ENCODE measurements at places on chromosomes 4 and X. TPM values are rescaled to one million over a fixed set of nuclear protein-coding genes. Genes with fewer than 3 reads are reported as not detected.
A peak's percentile ranks its signal among the peaks of the same experiment; 100 is the strongest.

DNA sequence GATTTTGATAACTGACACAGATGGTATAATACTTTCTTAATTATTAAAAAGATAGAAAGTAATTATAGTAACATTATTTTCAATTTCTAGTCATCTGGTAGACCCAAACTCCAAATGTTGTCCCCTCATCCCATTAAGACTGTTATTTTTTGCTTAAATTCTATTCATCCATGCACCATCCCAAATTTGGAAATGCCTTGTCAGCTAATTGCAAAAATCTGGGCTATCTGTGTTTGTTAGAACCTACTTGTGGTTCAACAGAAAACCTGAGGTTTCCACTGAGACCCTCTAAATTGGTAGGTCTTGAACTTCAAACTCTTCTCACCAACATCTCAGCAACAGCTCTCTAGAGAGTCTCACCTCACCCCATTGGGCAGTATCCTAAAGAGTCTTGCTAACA lies 172.2 kb upstream of the ADGRL3 start:
- no peaks in the 10 kb centered on the region for H3K27me3 ChIP-seq
- H3K36me3 ChIP-seq, result no peaks in the 10 kb centered on the region
- no peaks in the 10 kb centered on the region for H3K4me1 ChIP-seq

DNA sequence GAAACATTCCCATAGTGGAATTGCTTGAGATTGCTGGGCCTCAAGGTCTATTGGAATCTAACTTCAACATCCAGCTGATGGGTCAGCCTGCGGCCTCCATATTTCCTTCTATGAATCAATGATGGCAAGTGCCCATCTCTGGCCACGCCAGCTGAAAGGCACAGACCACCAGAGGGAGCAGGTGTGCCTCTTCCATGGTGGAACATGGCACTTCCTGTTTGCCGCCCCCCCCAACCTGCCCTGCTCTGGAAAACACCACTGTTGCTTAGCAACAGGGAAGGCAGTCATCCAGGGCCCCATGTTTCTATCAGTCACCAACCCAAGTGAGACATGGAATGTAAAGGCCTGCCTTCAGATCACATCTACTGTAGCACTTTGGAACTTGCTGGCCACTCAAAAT lies 11.6 kb downstream of the PAGE4 start:
- H3K27ac ChIP-seq, result no peak overlapping the region
- no peaks in the 10 kb centered on the region for H3K4me1 ChIP-seq
- no peaks in the 10 kb centered on the region for H3K36me3 ChIP-seq
- H3K4me3 ChIP-seq, result no peak overlapping the region
- H3K27me3 ChIP-seq, result no peaks in the 10 kb centered on the region

DNA sequence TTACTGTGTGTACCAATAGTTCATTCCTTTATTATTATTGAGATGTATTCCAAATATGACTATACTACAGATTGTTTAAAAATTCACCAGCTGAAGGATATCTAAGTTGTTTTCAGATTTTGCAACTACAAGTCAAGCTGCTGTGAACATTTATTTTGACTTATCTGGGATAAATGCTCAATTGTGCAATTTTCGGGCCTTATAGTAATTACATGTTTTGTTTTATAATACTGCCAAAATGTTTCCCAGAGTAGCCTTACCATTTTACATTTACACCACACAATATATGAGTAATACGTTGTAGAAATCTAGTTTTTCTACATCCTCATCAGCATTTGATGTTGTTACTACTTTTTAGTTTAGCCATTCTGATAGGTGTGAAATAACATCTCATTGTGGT lies 179.6 kb downstream of the ANTXR2 start:
- H3K27me3 ChIP-seq, result no peaks in the 10 kb centered on the region
- H3K4me1 ChIP-seq, result no peaks in the 10 kb centered on the region
- no peak for DNase-seq
- no peak overlapping the region for H3K27ac ChIP-seq
- H3K4me3 ChIP-seq, result no peak overlapping the region

- H3K27me3 ChIP-seq, result no peaks in the 10 kb centered on the region
- H3K36me3 ChIP-seq, result no peaks in the 10 kb centered on the region
- no peak overlapping the region for H3K27ac ChIP-seq
- H3K4me3 ChIP-seq, result no peak overlapping the region
- H3K4me1 ChIP-seq, result no peaks in the 10 kb centered on the region
Measured at GRCh38 chr4:52880994-52881393, 18.9 kb downstream of the RASL11B start.

GRCh38 chr4:1928356-1929239 lies 57.4 kb downstream of the NSD2 start:
- DNase-seq, result no peak
- no peak overlapping the region for H3K4me3 ChIP-seq
- H3K27me3 ChIP-seq, result no peaks in the 10 kb centered on the region
- H3K36me3 ChIP-seq, result peaks cover 9% of the 10 kb centered on the region

DNA sequence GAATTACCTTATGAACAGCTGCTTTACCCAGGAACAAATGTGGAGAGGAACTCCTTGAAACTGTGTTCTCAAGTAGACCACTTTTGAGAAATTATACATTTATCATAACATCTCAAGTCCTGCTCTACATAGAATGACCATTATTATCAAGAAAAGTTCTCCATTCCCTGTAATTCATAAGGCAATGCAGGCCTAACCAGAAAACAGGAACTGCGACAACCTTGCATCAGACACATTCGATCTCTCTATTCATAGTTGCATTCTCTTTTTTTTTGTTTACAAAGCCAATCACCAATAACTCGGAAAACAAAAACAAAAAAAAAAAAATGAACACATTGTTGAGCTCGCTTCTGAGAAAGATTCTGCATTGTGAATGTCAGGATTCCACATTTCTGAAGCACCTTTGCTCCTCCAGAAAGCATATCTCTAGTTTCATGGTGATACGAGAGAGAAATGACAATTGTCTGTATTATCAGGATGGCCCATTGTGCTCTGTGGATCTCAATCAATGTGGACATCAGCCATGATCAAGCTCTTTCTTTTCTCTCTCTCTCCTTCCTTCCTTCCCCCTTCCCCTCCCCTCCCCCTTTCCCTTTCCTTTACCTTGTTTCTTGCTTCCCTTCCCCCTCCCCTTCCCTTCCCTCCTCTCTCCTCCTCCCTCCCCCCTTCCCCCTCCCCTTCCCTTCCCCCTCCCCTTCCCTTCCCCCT lies 32.4 kb upstream of the CD99 start:
- H3K4me1 ChIP-seq, result peaks cover 4% of the 10 kb centered on the region
- no peaks in the 10 kb centered on the region for H3K27me3 ChIP-seq
- no peak overlapping the region for H3K4me3 ChIP-seq
- no peak for DNase-seq
- H3K36me3 ChIP-seq, result no peaks in the 10 kb centered on the region

GRCh38 chr4:148618856-148619255 lies 176.6 kb upstream of the NR3C2 start:
- no peak overlapping the region for H3K27ac ChIP-seq
- H3K4me3 ChIP-seq, result no peak overlapping the region
- no peaks in the 10 kb centered on the region for H3K36me3 ChIP-seq
- H3K4me1 ChIP-seq, result no peaks in the 10 kb centered on the region
- DNase-seq, result no peak
- H3K27me3 ChIP-seq, result no peaks in the 10 kb centered on the region

- H3K27me3 ChIP-seq, result no peaks in the 10 kb centered on the region
- no peaks in the 10 kb centered on the region for H3K4me1 ChIP-seq
- no peak overlapping the region for H3K4me3 ChIP-seq
- no peak for DNase-seq
- H3K27ac ChIP-seq, result no peak overlapping the region
- H3K36me3 ChIP-seq, result no peaks in the 10 kb centered on the region
Measured at GRCh38 chrX:41692162-41692749, 3.5 kb downstream of the GPR34 start.

DNA sequence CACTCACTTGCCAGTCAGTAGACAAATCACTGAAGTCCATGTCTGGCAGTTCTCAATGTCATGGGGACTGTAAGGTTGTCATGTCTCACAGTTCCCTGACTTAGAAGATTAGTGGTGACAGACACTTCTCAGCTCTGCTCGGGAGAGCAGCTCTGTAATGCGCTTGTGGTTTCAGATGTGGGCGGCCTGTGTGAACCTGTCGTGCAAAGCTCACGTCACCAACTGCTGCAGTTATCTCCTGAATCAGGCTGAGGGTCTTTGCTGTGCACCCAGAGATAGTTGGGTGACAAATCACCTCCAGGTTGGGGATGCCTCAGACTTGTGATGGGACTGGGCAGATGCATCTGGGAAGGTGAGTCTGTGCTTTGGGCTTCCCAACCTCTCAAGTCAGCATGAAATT lies at the start of gene IL9R:
TSS of gene IL9R (plus strand) at position 261 of the 400 bp plus-strand sequence. CDS start at position 325, 64 bp downstream.
- H3K4me3 ChIP-seq, result no peak within 1 kb of the TSS
- H3K27me3 ChIP-seq, result no peaks in the 10 kb centered on the region
- H3K36me3 ChIP-seq, result no peaks in the 10 kb centered on the region
- H3K4me1 ChIP-seq, result no peaks in the 10 kb centered on the region
- DNase-seq, result no peak

DNA sequence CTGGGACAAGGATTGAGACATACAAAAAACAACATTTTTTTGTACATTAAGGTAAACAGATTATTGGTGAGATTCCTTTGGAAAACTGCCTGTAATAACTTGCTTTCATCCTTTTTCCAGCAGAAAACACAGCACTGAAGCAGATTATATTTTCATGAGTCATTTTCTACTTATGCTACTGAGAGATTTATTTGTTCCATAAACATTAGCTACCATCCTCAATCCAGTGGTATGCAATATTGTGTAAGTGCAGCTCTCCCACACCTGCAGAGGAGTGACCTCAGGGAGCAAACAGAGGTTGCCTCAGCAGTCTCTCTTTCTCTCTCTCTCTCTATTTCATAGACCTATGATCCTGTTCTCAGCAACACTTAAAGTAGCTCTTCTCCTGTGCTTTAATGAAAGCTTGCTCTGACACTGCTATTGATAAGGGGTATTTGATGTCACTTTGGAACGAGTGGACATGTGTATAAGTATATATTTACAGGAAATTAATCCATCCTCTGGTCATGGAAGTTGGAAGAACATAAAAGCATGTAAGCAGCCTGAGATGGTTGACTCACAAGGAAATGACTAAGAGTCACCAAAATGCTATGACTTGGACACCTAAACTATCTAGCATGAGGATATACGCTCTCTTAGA lies 163.7 kb upstream of the SPANXC start:
- no peaks in the 10 kb centered on the region for H3K36me3 ChIP-seq
- H3K27ac ChIP-seq, result peak overlapping the region; percentile 89
- H3K27me3 ChIP-seq, result no peaks in the 10 kb centered on the region

- no peak overlapping the region for H3K27ac ChIP-seq
- H3K36me3 ChIP-seq, result no peaks in the 10 kb centered on the region
- H3K4me3 ChIP-seq, result no peak overlapping the region
Measured at GRCh38 chr4:71212216-71212615, 126.6 kb upstream of the SLC4A4 start.

DNA sequence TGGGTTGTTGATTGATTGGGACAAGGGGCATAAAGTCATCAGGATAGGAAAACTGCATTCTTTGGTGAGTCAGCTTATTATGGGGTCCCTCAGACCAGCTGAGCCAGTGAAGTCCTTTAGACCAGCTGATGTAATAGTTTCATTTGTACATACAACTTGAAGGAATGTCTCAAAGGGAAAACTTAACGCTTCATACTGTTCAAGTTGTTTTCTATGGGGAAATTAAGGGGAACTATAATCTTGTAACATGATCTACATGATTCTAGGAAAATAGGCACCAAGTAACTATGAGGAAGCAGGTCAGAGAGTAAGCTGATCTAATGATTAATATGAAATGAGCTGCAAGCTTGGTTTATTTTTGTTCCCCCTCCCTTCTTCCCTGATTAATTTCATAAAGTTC lies 175.1 kb upstream of the GRID2 start:
- no peak for DNase-seq
- no peaks in the 10 kb centered on the region for H3K36me3 ChIP-seq
- H3K27me3 ChIP-seq, result no peaks in the 10 kb centered on the region
- no peak overlapping the region for H3K27ac ChIP-seq
- H3K4me1 ChIP-seq, result no peaks in the 10 kb centered on the region

DNA sequence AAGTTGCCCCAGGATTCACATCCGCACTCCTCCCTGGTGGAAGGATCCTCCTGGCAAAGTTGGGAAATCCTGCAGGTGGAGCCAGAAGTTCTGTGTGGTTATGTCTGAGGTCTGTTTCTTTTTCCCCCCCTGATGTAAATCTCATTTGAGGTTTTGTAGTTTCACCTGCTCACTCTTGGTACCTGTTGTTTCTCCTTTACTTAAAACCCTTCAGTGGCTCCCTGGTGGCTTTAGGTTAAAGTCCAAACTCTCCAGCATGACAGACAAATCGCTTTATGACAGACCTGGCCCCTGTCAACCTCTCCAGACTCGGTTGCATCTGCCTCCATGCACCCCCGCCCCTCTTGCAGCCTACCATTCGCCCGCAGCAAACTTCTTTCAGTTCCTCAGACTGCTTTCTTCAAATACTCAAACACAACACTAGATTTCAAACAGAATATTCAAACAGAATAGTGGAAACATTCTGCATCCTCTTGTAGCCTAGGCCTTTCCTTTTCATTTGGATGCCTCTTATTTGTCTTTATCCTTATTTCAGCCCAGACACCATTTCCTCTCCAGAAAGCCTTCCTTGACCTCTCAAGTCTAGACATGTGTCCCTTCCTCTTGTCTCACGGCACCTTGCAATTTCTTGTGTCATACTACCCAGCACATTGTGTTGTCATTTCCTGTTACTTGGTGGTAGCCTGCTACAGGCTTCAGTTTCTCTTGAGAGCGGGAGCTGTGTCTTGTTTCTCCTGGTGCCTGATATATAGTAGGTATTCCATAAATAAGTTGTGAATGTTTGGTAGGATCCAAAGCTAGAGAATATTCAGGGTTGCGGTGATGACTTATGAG lies 24.8 kb downstream of the IL13RA1 start:
- H3K27ac ChIP-seq, result peak overlapping the region; percentile 92
- H3K27me3 ChIP-seq, result no peaks in the 10 kb centered on the region
- DNase-seq, result peak; percentile 60
- H3K36me3 ChIP-seq, result no peaks in the 10 kb centered on the region
- peaks cover 11% of the 10 kb centered on the region for H3K4me1 ChIP-seq

DNA sequence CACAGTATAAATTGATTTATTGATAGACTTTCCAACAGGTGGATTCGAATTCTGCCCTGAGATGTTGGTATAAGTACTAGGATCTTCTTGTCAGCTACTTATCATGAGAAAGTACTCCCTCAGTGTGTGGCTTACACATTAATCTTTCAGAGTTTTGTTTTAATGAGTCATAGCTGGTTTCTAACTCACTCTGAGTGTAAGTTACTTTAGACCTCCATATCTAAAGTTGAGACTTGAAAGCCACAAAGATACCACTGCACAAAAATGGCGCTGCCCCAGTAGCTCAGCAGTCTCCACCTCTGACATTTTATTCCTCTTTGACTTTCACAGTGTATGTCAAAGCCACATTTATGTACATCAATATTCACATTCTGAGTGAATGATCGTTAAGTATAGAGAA lies 318.5 kb downstream of the ARAP2 start:
- DNase-seq, result no peak
- H3K4me1 ChIP-seq, result no peaks in the 10 kb centered on the region
- no peaks in the 10 kb centered on the region for H3K36me3 ChIP-seq
- H3K27ac ChIP-seq, result no peak overlapping the region
- H3K27me3 ChIP-seq, result no peaks in the 10 kb centered on the region

GRCh38 chrX:13840121-13840520 lies 23.2 kb upstream of the GPM6B start:
- H3K4me3 ChIP-seq, result no peak overlapping the region
- no peaks in the 10 kb centered on the region for H3K4me1 ChIP-seq
- no peaks in the 10 kb centered on the region for H3K36me3 ChIP-seq
- H3K27me3 ChIP-seq, result no peaks in the 10 kb centered on the region

The PCYT1B gene
- total RNA-seq, result 0.90 TPM

The TKTL2 gene
- total RNA-seq, result not detected

The FMR1 gene
- total RNA-seq, result 33.3 TPM

The TCP11X2 gene
- total RNA-seq, result not detected

The MTMR1 gene
- 20.7 TPM for total RNA-seq

The ADH6 gene
- not detected for total RNA-seq

The TTC29 gene
- not detected for total RNA-seq

All from endothelial cell of umbilical vein (primary cell).